ENCODE measurements at places on chromosomes 5 and 9. TPM values are rescaled to one million over a fixed set of nuclear protein-coding genes. Genes with fewer than 3 reads are reported as not detected.

Gene ACSL6
- total RNA-seq, result 0.09 TPM

Gene QRFP
- not detected for total RNA-seq

Gene NME5
- total RNA-seq, result 1.6 TPM

Gene ZFP2
- 0.83 TPM for total RNA-seq

Gene ALDH7A1
- total RNA-seq, result 49.3 TPM

Gene IRGM
- total RNA-seq, result not detected

Gene SPINK7
- not detected for total RNA-seq

Gene ANKRD31
- total RNA-seq, result 0.14 TPM

Gene GPX3
- 35.2 TPM for total RNA-seq

Gene GFRA3
- not detected for total RNA-seq

Gene LHX2
- total RNA-seq, result not detected

Gene SPATA31C1
- not detected for total RNA-seq

Gene WNK2
- not detected for total RNA-seq

Gene LRRC19
- not detected for total RNA-seq

Gene IFNA2
- total RNA-seq, result not detected

Gene SAXO1
- total RNA-seq, result under 0.01 TPM

Gene GADD45G
- total RNA-seq, result 1.00 TPM

Gene GMCL2
- total RNA-seq, result not detected

Gene ENTREP1
- total RNA-seq, result not detected

Gene RNF183
- not detected for total RNA-seq

Gene SAPCD2
- 0.43 TPM for total RNA-seq

Gene C5orf52
- not detected for total RNA-seq

Gene ALDH1B1
- total RNA-seq, result 26.8 TPM

Gene THBS4
- 1.1 TPM for total RNA-seq

Gene KIF12
- total RNA-seq, result not detected

Gene DCAF12
- total RNA-seq, result 9.3 TPM

Gene SPINK4
- total RNA-seq, result 0.74 TPM

Gene MYMK
- not detected for total RNA-seq

Gene LMX1B
- total RNA-seq, result not detected

Gene CCDC180
- 1.7 TPM for total RNA-seq

Gene CNTLN
- 9.7 TPM for total RNA-seq

Gene FBP1
- total RNA-seq, result not detected

Gene WDR31
- total RNA-seq, result 1.8 TPM

Gene PHYKPL
- 32.9 TPM for total RNA-seq

Gene PDZD2
- 0.43 TPM for total RNA-seq

Gene TEX48
- total RNA-seq, result not detected

Gene TPM2
- total RNA-seq, result 1,291 TPM

Gene MSH3
- 13.1 TPM for total RNA-seq

Gene PCDHA7
- 0.57 TPM for total RNA-seq

Gene PCDHGC4
- 1.7 TPM for total RNA-seq

Gene ANXA2R
- total RNA-seq, result 2.4 TPM

Gene SOHLH1
- total RNA-seq, result not detected

Gene PSMB7
- 214 TPM for total RNA-seq

Measured in smooth muscle cell of bladder (primary cell).